ENCODE measurements at places on chromosomes 13 and 19. TPM values are rescaled to one million over a fixed set of nuclear protein-coding genes. Genes with fewer than 3 reads are reported as not detected.

GRCh38 chr13:59950266-59950665, 213.5 kb downstream of the DIAPH3 start:
- no peak for DNase-seq

- DNase-seq: no peak
Observed at GRCh38 chr13:50609011-50609410, 234.5 kb downstream of the DLEU7 start.

- DNase-seq: no peak
Observed at GRCh38 chr13:79973533-79973963, 367.4 kb downstream of the SPRY2 start.

The SRRM5 gene
- 0.52 TPM for polyA plus RNA-seq

DNA sequence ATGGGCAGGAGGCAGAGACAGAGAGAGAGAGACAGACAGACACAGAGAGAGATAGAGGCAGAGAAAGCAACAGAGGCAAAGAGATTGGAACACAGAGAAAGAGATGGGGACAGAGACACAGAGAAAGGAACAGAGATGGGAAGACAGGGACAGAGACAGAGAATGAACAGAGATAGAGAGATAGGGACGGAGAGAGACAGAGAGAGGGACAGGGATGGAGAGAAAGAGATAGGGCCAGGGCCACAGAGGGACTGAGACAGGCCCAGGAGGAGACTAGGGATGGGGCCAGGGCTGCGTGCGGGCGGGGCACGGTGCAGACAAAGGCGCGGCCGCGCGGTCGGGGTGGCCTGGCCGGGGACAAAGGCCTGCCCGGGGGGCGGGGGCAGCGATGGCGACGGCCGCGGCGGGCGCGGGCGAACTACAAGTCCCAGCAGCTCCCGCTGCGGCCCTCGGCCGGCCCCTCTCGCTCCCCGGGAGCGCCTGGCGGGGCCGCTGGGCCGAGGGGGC, at the start of gene ZNF358:
TSS of gene ZNF358 (plus strand) at position 459 of the 507 bp plus-strand sequence. CDS start 3,140 bp downstream, outside the sequence.
- DNase-seq: peak; percentile 82

The SYCN gene
- not detected for polyA plus RNA-seq

DNA sequence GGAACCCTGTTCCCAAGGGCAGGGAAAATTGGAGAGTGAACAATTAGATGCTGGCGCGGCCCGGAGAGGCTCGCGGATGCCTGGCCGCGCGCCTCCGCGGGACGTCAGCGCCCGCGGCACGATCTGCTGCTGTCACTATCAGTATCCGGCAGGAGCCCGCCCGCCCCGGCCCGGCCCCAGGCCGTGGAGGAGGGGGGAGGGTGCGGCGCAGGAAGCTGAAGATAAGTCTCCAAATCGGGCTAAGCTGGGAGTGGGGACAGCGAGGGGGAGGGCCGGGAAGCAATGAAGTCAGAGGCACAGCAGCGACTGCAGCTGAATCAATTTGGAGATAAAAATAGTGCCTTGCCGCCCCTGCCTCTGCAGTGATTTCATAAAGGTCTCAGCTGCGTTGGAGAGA, 441.5 kb upstream of the KLF12 start:
- peak; percentile 87 for DNase-seq

The ZNF470 gene
- polyA plus RNA-seq: 4.9 TPM

Measured in hindlimb muscle (tissue), 1 donor.